Brain (organoid and tissue), 16 donors: ENCODE measurements at places on chromosomes 5 and 9. TPM values are rescaled to one million over a fixed set of nuclear protein-coding genes. Genes with fewer than 3 reads are reported as not detected.

SLC36A3 gene
- polyA plus RNA-seq, result not detected

CDC14B gene
- 5.7 TPM for polyA plus RNA-seq

HMHB1 gene
- polyA plus RNA-seq, result not detected

CSF1R gene
- 13.2 TPM for polyA plus RNA-seq

FSTL4 gene
- 7.9 TPM for polyA plus RNA-seq

FGFR4 gene
- polyA plus RNA-seq, result 0.36 TPM

GPX3 gene
- 54.2 TPM for polyA plus RNA-seq

KCNV2 gene
- not detected for polyA plus RNA-seq

ARHGEF37 gene
- 12.7 TPM for polyA plus RNA-seq

HAVCR1 gene
- not detected for polyA plus RNA-seq

FAXDC2 gene
- polyA plus RNA-seq, result 42.4 TPM

SAXO1 gene
- polyA plus RNA-seq, result not detected

KCNMB1 gene
- polyA plus RNA-seq, result 0.42 TPM

NFIB gene
- 49.5 TPM for polyA plus RNA-seq

DRD1 gene
- 0.44 TPM for polyA plus RNA-seq

IL13 gene
- polyA plus RNA-seq, result not detected

IGFBPL1 gene
- polyA plus RNA-seq, result 218 TPM

SPINK7 gene
- not detected for polyA plus RNA-seq

PCDHB8 gene
- 5.9 TPM for polyA plus RNA-seq

EPB41L4A gene
- polyA plus RNA-seq, result 9.6 TPM

ICE1 gene
- 8.8 TPM for polyA plus RNA-seq

GRM6 gene
- polyA plus RNA-seq, result not detected

PCDHGB1 gene
- polyA plus RNA-seq, result 2.6 TPM

GRXCR2 gene
- polyA plus RNA-seq, result not detected

IRX2 gene
- polyA plus RNA-seq, result 10.3 TPM

CBY3 gene
- polyA plus RNA-seq, result not detected

DBH gene
- 4.9 TPM for polyA plus RNA-seq

SLC31A1 gene
- 19.4 TPM for polyA plus RNA-seq

PIP5K1B gene
- polyA plus RNA-seq, result 2.5 TPM

DNAI1 gene
- polyA plus RNA-seq, result 1.7 TPM

DND1 gene
- 0.48 TPM for polyA plus RNA-seq

FOXD4L4 gene
- not detected for polyA plus RNA-seq

PPP3R2 gene
- not detected for polyA plus RNA-seq

ARHGEF28 gene
- 5.4 TPM for polyA plus RNA-seq

OMD gene
- polyA plus RNA-seq, result 0.34 TPM

SPINK4 gene
- not detected for polyA plus RNA-seq

SELENOP gene
- 87.4 TPM for polyA plus RNA-seq

PTPRD gene
- 15.2 TPM for polyA plus RNA-seq

CCL21 gene
- polyA plus RNA-seq, result not detected

IL3 gene
- not detected for polyA plus RNA-seq
